ENCODE measurements at places on chromosomes 2 and 18.

GRCh38 chr2:146927080-146927711 is 917.6 kb upstream of the ACVR2A start:
- DNase-seq = no peak

DNA sequence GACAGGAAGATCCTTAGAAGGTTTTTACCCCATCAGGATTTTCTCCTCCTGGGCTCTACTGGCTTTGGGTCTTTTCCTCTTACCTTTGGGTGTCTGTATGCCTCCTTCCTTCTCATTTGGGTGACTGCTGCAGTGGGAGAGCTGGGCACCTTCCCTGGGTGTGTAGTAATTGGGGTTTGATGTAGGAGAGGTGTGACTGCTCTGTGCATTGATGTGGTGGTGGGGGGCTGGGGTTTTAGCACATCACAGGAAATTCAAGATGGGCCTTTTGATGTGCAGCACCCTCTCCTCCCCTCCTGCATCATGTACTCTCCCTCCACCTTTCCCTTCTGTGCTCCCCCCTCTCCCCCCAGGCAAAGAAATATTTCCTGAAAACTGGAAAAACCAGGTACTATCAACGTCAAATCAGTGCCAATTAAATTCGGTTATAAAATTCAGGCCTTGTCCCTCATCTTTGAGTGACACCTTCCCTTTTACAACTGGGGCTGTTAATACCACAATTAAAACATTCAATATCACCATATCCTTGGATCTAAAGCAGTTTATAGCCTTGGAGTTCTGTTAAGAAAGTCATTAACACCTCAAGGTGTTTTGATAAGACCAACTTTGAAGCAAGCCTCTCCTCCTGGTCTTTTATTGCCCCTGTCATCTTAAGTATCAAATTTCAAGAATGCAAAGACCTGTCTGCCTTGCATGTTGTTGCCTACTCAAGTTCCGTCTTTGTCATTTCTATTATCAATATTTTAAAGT is 23.3 kb downstream of the EDAR start:
- DNase-seq = peak; percentile 51

GRCh38 chr2:117968722-117969121 is 45.1 kb downstream of the CCDC93 start:
- DNase-seq = no peak

GRCh38 chr2:224077773-224078507 is 38.9 kb upstream of the SERPINE2 start:
- no peak for DNase-seq

DNA sequence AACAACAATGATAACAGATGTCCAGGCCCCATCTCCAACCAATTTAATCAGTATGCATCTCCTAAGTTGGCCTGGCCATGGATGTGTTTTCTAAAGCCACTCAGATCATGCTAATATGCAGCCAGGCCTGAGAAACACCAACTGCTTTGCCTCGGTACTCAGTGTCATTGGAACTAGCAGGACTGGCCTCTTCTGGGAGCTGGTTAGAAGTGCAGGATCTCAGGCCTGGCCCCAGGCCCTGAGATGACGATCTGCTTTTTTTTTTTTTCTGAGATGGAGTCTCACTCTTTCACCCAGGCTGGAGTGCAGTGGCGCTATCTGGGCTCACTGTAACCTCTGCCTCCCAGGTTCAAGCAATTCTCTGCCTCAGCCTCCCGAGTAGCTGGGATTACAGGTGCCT is 69.1 kb downstream of the IRS1 start:
- no peak for DNase-seq

DNA sequence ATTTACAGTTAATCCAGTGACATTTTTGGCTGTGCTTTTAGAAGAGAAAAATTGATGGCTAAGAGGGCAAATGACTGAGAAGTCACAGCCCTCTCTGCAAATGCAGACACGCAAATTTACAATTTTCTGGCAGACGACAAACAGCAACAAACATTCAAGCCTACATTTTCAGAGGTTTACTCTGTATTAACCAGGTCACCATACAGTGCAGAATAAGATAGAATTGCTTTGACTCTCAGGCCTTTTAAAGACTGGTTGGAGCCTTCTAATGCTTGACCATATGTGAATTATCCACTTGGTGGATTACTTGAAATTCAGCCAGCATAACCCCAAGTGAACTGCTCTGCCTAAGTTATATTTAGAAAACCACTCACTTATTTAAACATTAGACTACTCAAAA is 280.9 kb upstream of the STON1 start:
- DNase-seq = no peak

- peak; percentile 83 for DNase-seq
Observed at GRCh38 chr2:460861-461260, 173.0 kb upstream of the ALKAL2 start.

DNA sequence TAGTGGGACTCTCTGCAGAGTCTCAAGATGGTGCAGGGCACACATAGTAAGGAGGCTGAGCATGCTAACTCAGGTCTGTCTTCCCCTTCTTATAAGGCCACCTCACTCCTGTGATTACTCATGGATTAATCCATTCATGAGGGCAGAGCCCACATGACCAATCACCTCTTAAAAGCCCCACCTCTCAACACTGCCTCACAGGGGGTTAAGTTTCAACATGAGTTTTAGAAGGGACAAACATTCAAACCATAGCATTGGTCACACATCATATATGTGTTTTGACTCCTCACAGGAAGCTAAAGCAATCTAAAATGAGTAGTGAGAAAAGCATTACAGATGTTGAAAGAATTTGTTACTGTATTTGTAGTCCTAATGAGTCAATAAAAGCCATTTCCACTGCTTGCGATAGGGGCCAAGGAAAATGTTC is 57.5 kb downstream of the DTNA start:
- no peak for DNase-seq

GRCh38 chr18:10122988-10123950 is 209.5 kb downstream of the VAPA start:
- no peak for DNase-seq

GRCh38 chr2:217409949-217410680 is 550.3 kb upstream of the TNP1 start:
- DNase-seq = no peak

DNA sequence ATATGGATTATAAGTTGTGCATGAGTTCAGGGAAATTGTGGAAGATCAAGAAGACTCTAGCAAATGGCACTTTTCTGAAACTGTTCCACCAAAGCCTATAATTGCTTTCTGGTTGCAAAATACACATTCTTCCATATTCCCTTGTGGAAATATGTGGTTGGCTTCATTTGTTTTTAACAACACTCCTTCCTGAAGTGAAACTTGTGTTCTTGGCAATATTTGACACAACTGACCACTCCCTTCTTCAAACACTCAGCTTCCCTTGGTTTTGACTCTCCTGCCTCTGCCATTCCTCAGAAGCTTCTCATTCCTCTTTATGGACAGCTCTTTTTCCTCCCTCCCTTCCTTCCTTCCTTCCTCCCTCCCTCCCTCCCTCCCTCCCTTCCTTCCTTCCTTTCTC is 192.3 kb downstream of the PMAIP1 start:
- no peak for DNase-seq

DNA sequence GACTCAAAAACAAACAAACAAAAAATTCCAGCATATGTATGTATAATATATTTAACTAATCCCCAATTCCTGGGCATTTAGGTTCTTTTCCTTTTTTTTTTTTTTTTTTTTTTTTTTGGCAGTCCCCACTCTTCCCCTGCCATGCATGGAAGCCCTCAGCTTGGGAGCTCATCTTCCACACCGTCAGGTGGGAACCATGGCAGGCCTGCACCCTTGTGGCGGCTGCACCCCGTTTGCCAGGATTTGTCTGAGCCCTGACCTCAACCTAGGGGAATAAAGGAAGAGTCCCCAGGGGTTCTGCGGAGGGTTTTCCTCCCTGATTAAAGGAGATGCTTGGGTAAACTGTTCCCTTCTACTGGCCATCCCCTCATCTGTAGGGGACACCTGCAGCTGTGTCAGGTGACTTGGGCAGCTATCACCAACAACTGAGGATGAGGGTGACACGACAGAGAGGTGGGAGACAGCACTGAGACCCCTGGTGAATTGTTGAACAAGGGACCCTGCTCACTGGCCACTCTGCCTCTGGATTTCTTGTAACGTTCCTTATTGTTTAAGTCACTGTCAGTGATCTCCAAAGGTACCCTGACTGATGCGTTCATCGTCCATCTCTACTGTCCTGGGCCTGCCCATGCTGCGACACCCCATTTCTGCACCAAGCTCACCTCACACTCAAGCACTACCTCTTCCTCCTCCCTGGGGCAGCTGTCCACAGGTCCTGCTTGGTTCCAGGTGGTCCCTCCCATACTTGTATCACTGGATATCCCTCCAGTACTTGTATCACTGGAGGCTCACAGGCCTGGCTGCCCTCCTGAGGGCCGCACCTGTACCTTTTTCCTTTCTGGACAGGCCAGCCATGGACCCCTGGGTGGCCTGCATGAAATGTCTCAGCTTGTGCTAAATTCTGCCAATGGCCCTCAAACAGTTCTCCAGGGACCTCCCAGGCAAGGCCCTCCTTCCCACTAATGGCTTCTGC is 14.5 kb downstream of the TMEM185B start:
- DNase-seq = no peak

GRCh38 chr2:33426666-33427231 is 49.7 kb upstream of the RASGRP3 start:
- no peak for DNase-seq

- DNase-seq = no peak
Observed at GRCh38 chr18:57584444-57584843, 2.1 kb downstream of the FECH start.

GRCh38 chr18:6881034-6881820 is 151.7 kb downstream of the ARHGAP28 start:
- DNase-seq = no peak

DNA sequence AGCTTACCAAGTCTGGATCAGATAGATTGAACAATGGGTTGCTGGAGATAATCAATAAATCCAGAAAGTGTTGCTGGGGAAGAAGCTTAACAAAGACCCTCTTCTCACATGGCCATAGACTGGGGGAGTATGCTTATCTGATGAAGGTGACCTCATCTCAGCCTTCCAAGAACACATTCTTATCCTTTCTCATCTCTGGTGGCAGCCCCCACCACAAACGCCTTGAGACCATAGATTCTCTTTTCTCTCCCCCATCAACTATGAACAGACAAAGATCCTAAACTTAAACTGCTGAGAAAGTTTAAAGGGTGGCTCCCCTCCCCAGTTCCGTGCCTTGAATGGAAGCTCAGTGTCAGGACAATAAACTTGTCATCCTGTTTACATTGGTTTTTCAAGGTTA is 428.7 kb upstream of the TRIB2 start:
- no peak for DNase-seq

- no peak for DNase-seq
Observed at GRCh38 chr2:184452907-184453306, 145.4 kb upstream of the ZNF804A start.

DNA sequence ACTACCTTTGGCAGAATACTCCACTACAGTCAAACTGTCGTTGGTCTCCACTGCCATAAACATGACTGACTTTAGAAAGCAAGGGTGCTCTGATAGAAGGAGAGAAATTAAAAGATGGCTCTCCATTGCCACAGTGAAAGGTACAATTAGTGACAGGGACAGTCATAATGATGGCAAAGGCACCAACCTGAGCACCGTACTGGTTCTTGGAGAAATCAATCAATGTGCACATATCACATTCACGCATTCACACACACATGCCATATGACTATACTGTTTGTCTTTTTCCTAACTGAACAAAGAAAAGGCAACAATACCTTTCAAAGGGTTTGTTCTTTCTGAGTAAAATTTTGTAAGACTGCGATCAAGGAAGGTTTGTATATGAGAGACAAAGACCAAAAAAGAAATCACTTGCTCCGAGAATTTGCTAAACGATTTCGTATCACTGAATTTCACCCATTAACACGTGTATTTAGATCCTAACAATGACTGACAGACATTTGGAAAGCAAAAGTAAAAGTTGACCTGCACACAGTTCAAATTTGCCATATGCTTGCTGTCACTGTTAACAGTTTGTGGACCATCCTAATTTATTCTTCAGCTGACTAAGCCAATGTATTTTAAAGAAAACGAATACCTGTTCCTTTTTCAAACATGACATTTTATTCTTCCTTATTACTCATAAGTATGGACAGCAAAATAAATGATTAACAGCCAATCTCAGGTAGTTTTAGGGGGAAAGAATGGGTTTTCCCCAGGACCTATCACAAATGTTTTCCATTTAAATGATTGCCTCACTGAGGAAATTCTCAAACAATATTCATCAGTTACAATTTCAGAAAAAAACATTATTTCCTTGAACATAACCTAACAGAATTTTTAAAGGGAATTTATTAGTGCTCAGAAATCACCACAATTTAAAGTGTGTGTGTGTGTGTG is 644.4 kb downstream of the ZEB2 start:
- no peak for DNase-seq

DNA sequence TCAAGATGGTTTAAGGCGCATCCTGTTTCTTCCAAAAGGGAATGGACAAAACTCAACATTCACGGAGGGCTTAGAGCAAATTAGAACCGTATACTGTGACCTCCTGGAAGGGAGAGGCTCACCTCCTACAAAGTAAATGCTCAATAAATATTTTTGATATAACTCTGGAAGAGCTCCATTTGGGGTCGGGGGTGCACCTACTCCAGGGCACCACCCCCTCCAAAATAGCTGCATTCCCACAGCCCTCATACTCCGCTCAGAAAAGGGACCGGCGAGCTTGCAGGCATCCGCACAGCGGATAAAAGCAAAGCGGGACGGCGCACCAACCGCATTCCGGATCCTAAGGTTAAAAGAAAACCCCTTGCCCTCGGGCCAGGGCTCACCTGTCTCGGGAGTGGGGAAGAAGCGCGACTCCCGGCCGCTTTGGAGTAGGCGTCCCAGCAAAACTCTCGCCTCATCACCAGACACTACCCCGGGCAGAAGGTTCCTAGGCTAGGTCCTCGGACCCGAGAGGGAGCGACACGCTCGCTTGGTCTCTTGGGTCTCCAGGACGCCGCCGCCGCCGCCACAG is 378 bp downstream of the WDPCP start:
- no peak for DNase-seq

- no peak for DNase-seq
Observed at GRCh38 chr2:190840569-190841172, 40.0 kb upstream of the GLS start.

DNA sequence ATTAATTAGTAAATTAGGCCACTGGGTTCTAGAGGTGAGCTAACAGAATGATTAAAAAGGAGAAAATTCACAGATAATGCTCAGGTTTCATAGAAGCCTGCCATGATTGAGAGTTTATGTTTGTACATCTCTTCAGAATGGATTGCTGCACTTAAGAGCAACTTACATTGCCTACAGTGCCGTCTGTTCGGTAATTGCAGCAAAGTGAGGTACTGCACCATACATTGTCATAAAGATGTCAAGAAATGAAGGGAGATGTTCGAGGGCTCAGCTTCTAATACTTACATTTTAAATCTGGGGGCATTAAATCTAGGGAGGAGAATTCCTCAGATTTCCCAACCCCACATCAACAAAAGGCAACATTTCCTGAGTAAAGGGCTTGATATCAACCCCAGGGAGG is 976.2 kb upstream of the FANCL start:
- DNase-seq = no peak

All from CD4-positive, alpha-beta T cell treated with Interferon gamma for 1 hour (primary cell).